ENCODE measurements at places on chromosomes 7 and 10.

DNA sequence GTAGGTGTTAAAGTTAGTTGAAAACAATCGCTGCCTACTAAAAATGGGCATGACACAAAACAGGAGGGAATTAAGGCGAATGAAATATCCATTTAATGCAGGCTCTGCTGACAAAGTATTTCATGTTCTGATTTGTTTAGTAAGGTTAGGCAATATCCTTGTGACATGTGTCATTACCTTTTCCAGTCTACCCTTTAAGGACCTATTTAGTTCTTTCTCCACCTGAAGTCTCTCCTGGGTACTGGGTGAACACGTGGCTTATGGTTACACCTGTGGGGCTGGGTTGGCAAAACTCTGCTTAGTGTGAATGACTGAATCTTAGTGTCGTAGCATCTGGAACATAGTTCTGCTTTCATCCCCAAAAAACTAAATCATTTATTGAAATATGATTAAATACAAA is 313.5 kb downstream of the CCDC3 start:
- no peak for DNase-seq

DNA sequence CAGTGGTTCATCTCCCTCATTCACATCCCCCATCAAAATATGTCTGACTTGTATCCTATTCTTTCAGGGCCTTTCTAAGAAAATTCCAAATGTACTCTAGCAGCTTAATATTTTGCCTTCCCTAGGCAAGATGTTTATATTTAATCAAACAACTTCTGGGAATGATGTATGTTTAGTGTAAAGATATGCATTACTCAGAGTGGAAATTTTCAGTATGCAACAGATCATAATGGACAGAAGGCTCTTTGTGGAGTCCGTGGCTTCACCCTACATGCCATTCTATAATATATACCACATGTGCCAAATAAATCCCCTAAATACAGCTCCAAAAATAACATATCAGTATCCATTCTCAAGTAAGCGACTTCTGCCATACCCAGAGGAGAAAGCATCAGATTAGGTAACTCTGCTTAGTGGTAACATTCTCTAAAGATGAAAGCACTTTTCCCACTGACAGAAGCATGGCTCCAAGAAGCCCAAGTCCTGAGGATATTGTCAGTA is 316.6 kb downstream of the KCNMA1 start:
- no peak for DNase-seq

GRCh38 chr10:4196183-4196582 is 411.2 kb upstream of the KLF6 start:
- DNase-seq: no peak

DNA sequence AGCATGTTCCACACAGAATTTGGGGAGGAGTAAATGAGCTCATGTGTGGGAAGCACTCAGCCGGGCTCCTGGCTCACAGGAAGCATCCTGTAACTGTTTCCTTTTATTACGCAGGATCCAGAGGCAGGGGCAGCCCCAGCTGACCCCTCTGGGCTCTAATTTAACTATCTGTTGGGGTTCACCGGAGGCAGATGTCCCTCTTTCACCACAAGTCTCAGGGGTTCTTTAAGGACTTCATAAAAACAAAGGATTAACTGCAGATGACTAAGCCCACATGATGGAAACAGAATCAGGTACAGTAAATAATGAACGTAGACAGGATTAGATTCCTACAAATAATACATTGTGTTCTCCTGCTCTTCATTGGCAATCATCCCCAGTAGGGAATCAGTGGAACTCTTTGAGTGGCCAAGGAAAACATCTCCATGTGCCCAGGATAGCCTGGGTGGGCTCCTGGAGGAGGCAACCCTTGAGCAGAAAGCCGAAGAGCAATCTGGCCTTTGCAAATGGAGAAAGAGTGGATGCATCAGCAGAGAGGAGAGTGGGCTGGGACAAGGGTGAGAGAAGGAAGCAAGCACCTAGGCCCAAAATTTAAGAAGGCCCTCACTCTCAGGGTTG is 24.6 kb downstream of the TBXAS1 start:
- DNase-seq: no peak

GRCh38 chr10:49300140-49300974 is 1.4 kb downstream of the C10orf71 start:
- no peak for DNase-seq

DNA sequence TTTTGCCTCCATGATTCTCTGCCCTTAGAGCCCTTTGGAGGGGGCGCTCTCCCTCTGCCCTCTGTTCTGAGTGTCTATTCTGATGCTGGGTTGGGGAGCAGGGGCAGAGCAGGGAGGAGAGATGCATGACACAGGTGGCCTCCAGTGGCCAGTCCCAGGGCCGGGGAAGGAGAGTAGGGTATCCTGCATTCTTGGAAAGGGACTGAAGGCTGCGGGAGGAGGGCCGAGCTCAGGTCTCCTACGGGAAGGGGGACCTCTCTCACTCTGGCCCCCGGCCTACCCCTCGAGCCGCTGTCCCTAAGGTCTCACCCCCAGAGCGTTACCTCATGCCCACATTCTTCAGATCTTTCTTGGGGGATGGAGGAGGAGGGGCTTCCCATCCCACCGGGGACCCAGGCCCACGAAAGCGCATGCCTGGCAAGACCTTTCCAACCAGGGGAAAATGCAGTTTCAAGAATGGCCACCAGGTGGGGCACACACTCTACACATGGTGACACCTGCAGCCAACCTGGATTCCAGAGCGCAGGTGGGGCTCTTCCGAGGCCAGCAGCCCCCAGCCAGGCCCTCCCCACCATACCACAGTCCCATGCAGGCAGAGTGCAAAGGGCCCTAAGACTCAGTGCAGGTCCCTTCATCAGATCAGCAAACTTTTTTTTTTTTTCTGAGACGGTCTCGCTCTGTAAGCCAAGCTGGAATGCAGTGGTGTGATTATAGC is 86.4 kb downstream of the MYL10 start:
- DNase-seq: peak; percentile 55

DNA sequence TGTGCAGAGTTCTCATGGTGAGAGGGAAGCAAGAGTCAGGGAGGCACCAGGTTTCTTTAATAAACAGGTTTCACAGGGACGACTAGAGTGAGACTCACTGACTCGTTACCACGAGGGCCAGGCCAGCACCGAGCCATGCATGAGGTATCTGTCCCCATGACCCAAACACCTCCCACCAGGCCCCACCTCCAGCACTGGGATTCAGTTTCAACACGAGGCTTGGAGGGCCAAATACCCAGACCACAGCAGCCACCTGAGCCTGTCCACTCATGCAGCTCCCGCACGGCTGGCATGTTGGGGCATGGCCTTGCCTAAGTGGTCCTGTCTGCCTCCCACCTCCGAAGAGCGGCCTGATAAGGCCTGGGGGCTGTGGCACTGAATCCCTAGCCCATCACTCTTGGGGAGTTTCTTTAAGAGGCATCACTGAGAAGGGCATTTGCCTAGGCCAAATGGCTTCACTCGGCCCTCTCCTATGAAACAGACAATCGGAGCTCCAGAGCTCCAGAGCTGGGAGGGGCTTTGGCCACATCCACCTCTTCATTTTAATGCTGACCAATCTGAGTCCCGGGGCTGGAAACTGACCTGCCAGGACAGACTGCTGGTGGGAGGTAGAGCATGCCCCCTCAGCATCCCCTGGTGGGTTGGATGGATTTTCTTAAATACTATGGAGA is 157.8 kb downstream of the DNAJB6 start:
- no peak for DNase-seq

DNA sequence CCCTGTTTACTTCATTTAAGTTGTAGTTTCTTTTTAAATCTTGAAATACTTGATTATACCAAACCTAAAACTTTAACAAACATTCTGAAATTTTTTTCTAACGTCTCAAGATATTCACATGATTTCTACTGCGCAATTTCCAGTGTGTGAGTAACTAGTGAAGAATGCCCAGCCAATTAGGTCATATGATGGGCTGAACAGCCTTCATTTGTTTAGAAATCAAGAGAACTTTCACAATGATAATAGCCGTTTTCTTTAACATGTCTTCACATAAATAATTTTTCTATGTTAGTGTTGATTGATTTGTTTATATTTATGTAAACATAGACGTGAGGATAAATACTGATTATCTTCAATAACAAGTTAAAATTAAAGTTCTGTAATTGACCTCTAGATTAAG is 21.8 kb downstream of the STAM start:
- no peak for DNase-seq

- DNase-seq: no peak
Observed at GRCh38 chr10:30374353-30374752, 25.3 kb upstream of the MTPAP start.

DNA sequence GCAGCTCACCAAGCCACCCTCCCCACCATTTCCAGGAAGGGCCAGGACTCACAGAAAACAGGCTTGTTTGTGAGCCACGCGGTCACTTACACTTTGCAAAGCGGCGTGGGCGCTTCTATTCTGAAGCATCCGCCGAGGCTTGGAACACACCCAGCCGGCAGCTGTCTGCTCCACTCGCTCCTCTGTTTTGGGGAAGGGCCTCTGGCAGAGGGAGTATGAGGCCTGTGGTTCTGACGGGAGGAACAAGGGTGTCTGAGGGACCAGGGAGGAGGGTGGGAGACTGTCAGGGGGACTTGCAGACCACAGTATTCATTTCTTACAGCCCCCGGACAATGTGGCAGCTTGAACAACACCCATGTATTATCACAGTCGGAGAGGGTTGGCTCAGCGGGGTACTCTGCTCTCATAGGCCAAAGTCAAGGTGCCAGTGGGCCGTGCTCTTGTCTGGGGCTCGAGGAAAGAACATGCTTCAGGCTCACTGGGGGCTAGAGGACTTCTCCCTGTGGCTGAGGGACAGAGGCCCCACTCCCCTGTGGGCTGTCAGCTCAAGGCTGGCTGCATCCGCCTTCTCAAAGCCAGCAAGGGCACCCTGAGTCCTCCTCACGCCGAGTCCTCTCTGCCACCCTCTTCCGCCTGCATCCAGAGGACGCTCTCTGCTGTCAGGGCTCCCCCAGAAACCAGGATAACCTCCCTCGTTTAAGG is 60.4 kb upstream of the FAM20C start:
- no peak for DNase-seq

All from stimulated activated CD8-positive, alpha-beta memory T cell treated with anti-CD3 and anti-CD28 coated beads, Interleukin-7, amount 100 ng/mL, for 4 hours (primary cell).